ENCODE measurements at places on chromosomes 5 and 9. TPM values are rescaled to one million over a fixed set of nuclear protein-coding genes. Genes with fewer than 3 reads are reported as not detected.
A peak's percentile ranks its signal among the peaks of the same experiment; 100 is the strongest.

The EQTN gene
- not detected for total RNA-seq

The GLE1 gene
- 17.9 TPM for total RNA-seq

The SLC23A1 gene
- total RNA-seq: not detected

The SLC46A2 gene
- total RNA-seq: not detected

GRCh38 chr5:73312146-73312871 is 136.3 kb downstream of the FOXD1 start:
- no peak overlapping the region for H3K4me3 ChIP-seq

GRCh38 chr9:112093870-112094216 is 81.3 kb downstream of the SUSD1 start:
- no peak overlapping the region for H3K4me3 ChIP-seq
- no peak overlapping the region for H3K27ac ChIP-seq
- no peak for DNase-seq
- peaks cover 6% of the 10 kb centered on the region for H3K4me1 ChIP-seq

DNA sequence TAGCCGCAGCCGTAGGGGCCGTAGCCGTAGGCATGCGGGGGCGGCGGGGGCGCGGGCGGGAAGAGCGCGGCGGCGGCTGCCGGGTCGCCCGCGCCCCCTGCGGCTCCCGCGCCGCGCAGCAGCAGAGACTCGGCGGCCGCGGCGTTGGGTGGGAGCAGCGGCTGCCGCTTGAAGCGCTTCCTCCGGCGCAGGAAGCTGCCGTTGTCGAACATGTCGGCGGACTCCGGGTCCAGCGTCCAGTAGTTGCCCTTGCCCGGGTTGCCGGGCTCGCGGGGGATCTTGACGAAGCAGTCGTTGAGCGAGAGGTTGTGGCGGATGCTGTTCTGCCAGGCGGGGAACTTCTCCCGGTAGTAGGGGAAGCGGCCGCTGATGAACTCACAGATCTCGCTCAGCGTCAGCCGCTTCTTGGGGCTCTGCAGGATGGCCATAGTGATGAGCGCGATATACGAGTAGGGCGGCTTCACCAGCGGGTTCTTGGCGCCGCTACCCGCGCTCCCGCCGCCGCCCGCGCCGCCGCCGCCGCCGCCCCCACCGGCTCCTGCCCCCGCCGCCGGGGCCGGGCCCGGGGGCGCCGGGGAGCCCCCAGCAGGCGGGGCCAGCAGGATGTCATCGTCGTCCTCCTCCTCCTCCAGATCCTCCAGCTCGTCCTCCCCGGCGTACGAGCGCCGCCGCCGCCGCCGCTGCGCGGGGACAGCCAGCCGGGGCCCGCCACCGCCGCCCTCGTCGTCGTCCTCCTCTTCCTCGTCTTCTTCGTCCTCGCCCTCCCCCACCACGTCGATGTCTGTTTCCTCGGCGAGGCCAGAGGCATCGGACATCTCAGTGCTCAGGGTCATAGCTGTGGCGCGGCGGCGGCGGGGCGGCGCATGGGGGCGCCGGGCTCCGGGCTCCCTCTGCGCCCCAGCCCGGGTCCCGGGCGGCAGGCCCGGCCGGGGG is 781 bp downstream of the FOXD1 start:
- H3K27ac ChIP-seq: no peak overlapping the region
- H3K36me3 ChIP-seq: no peaks in the 10 kb centered on the region
- peak overlapping the region; percentile 80 for H3K4me3 ChIP-seq

DNA sequence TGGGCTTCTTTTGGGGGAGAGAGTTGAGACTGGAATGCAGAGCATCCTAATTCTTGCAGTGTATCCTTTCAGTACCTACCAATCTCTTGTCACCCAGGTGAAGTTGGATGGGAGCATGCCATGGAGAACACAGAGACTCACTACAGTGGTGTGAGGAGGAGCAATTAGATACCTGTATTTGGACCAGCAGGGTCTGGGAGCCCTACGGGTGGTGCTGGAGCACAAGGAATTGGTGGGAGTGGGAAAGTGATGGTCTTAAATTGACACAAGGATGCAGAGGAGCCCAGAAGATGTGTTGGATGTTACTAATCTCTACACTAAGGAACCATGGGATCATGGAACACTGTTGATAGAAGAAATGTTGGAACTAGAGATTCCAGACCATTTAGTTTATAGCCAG is 212.7 kb downstream of the CHSY3 start:
- peaks cover 2% of the 10 kb centered on the region for H3K4me1 ChIP-seq
- no peaks in the 10 kb centered on the region for H3K27me3 ChIP-seq
- DNase-seq: no peak
- no peak overlapping the region for H3K27ac ChIP-seq
- no peaks in the 10 kb centered on the region for H3K36me3 ChIP-seq

DNA sequence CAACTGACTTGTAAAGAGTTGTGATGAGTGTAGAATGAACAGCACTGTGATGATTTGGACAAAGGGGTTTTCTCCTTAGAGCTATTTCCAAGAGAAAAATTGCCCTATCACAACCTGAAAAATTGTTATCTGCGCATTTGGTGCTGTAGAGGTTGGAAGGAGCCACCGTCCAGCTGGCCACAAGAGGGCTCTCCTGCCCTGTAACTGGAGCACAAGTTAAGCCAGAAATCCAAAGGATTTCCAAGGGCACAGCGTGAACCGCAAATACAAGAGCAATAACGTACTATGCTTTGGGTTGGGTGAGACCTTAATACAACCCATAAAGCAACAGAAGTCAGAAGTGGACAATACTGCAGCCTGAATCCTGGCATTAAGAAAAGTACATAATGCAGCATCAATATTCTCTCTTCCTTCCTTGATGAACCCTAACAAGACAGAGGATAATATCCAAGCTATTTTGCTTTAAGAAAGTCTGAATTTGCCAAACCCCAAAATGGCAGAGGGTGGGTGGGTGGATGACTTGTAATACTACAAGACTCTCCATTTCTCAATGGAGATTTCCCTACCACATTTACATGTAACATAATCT is 56.8 kb upstream of the SMIM32 start:
- no peaks in the 10 kb centered on the region for H3K36me3 ChIP-seq
- no peak overlapping the region for H3K4me3 ChIP-seq
- peak; percentile 66 for DNase-seq
- no peak overlapping the region for H3K27ac ChIP-seq

- H3K4me3 ChIP-seq: no peak overlapping the region
- no peaks in the 10 kb centered on the region for H3K36me3 ChIP-seq
- no peaks in the 10 kb centered on the region for H3K27me3 ChIP-seq
- peak; percentile 72 for DNase-seq
- no peak overlapping the region for H3K27ac ChIP-seq
- H3K4me1 ChIP-seq: peaks cover 29% of the 10 kb centered on the region
Measured at GRCh38 chr9:38687389-38687842, 32.5 kb downstream of the FAM240B start.

- DNase-seq: no peak
- H3K27ac ChIP-seq: no peak overlapping the region
- no peaks in the 10 kb centered on the region for H3K27me3 ChIP-seq
- H3K36me3 ChIP-seq: peaks cover 9% of the 10 kb centered on the region
Measured at GRCh38 chr9:127187231-127187956, 65.0 kb upstream of the ANGPTL2 start.

DNA sequence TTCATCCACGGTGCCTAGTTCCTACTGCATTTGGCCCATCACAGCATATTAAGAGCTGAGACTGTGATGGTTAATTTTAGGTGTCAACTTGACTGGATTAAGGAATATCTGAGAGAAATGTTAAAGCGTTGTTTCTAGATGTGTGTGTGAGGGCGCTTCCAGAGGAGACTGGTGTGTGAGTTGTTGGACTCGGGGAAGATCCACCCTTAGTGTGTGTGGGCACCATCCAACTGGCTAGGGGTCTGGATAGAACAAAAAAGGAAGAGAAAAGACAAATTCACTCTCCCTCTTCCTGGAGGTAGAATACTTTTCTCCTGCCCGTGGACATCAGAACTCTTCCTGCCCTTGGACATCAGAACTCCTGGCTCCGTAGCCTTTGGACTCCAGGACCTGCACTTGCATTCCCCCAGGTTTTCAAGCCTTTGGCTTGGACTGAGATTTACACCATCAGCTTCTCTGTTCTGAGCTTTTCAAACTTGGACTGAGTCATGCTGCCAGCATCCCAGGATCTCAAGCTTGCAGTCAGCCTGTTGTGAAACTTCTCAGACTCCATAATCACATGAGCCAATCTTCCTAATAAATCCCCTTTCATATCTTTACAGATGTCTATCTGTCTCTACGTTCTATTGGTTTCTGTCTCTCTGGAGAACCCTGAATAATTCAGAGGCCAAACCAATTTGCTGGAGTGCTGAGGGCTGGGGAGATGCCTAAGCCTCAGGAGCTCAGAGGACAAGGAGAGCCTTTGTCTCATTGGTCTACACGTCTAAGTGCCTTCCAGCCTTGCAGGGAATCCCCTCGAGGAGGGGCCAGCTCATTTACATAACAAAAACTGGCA is 164.5 kb downstream of the DCP2 start:
- H3K4me1 ChIP-seq: no peaks in the 10 kb centered on the region
- DNase-seq: no peak
- H3K4me3 ChIP-seq: no peak overlapping the region
- H3K27me3 ChIP-seq: no peaks in the 10 kb centered on the region

DNA sequence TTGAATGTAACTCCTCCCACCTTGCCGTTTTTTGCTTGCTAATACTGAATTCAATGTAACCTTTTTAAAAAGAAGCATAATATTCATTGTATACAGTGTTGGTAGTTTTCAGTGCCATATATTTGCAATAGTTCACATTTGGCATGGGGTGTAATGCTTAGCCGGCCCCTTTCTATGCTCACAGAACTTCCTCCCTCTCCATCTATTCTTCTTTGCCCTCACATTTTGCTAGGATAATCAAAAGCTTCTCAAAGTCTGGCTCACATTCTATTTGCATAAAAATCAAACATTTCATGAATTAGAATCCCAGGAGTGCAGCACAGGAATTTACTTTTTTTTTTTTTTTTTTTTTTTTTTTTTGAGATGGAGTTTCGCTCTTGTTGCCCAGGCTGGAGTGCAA is 226.3 kb upstream of the MPDZ start:
- H3K4me1 ChIP-seq: no peaks in the 10 kb centered on the region
- DNase-seq: no peak
- no peak overlapping the region for H3K27ac ChIP-seq
- no peaks in the 10 kb centered on the region for H3K27me3 ChIP-seq
- H3K4me3 ChIP-seq: no peak overlapping the region

- no peak overlapping the region for H3K4me3 ChIP-seq
- H3K27me3 ChIP-seq: no peaks in the 10 kb centered on the region
Measured at GRCh38 chr5:168002116-168002515, 289.3 kb upstream of the WWC1 start.

- no peak for DNase-seq
- H3K4me1 ChIP-seq: no peaks in the 10 kb centered on the region
- H3K27ac ChIP-seq: no peak overlapping the region
Measured at GRCh38 chr5:115463983-115464382, 80.6 kb downstream of the FEM1C start.

- peaks cover 3% of the 10 kb centered on the region for H3K4me1 ChIP-seq
- H3K4me3 ChIP-seq: peak overlapping the region; percentile 49
- peaks cover 22% of the 10 kb centered on the region for H3K36me3 ChIP-seq
- no peaks in the 10 kb centered on the region for H3K27me3 ChIP-seq
- no peak overlapping the region for H3K27ac ChIP-seq
- no peak for DNase-seq
Measured at GRCh38 chr5:33438996-33439395, 1.8 kb upstream of the TARS1 start.

GRCh38 chr9:98401140-98402018 is 145.9 kb upstream of the TBC1D2 start:
- H3K36me3 ChIP-seq: no peaks in the 10 kb centered on the region
- no peak overlapping the region for H3K4me3 ChIP-seq

DNA sequence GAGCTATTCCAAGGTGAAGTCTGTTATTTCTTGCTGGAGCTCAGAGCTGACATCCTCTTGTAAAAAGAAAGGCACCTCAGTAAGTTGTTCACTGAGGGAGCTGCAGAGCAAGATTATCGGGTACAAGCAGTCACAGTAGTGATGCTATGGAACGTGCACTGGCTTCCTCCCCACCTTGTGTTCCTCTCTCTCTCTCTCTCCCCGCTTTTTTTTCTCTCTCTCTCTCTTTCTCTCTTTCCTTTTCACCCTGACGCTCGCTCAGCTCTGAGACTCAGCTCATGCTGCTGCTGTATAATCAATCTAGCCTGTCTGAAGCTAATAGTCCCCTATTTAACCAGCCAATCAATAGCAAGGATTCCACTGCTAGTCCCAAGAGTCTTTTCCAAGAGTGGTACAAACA is 587.6 kb upstream of the CDH18 start:
- H3K4me1 ChIP-seq: no peaks in the 10 kb centered on the region
- no peak for DNase-seq
- no peaks in the 10 kb centered on the region for H3K36me3 ChIP-seq
- no peaks in the 10 kb centered on the region for H3K27me3 ChIP-seq

DNA sequence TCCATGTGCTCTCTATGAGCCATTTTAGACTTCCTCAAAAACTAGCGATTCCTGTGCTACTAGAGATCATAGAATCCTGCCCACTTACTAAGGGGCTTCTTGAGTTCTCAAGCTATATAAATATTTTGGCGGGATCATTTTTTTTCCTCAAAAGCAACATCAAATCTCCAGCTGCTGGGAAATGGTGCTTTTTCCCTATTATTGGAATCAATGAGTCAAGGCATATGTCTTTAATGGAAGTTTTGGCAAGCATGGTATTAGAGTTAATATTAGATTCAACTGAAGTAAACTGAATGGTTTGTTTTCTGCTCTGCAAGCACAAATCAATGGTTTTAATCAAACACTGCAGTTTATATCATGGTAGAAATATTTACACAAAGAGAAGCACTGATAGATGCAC is 369.9 kb upstream of the PTGER4 start:
- H3K27me3 ChIP-seq: no peaks in the 10 kb centered on the region
- no peak overlapping the region for H3K27ac ChIP-seq
- peaks cover 3% of the 10 kb centered on the region for H3K4me1 ChIP-seq
- DNase-seq: no peak
- no peak overlapping the region for H3K4me3 ChIP-seq
- no peaks in the 10 kb centered on the region for H3K36me3 ChIP-seq

- H3K4me1 ChIP-seq: peaks cover 7% of the 10 kb centered on the region
- DNase-seq: peak; percentile 85
- H3K4me3 ChIP-seq: no peak overlapping the region
- no peaks in the 10 kb centered on the region for H3K27me3 ChIP-seq
Measured at GRCh38 chr5:58999804-59000203, 416.9 kb downstream of the RAB3C start.

- no peaks in the 10 kb centered on the region for H3K4me1 ChIP-seq
- DNase-seq: no peak
- H3K27ac ChIP-seq: no peak overlapping the region
- H3K36me3 ChIP-seq: peaks cover 4% of the 10 kb centered on the region
- no peak overlapping the region for H3K4me3 ChIP-seq
Measured at GRCh38 chr9:15253197-15253596, 53.8 kb downstream of the TTC39B start.

DNA sequence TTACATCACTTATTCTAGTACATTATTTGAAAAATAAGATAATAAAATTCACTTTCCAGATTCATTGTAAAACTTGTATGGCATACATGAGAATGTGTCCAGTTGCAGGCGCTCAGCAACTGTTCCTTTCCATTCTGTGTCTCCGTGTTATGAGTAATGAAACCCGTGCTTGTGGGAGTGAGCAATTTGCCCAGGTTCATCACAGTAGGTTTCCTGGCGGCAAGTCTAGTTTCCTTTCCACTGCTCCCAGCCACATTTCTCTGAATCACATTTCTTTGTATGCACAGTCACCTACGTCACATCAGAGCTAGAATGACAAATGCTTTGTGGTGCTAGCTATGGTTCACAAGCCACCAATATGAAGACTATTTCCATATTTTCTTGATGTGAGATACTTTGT is 39.9 kb downstream of the MOCS2 start:
- no peaks in the 10 kb centered on the region for H3K4me1 ChIP-seq
- no peaks in the 10 kb centered on the region for H3K27me3 ChIP-seq
- no peak overlapping the region for H3K27ac ChIP-seq

Measured in H9 (cell line).